ENCODE measurements at places on chromosomes 6 and 20.

- no peak for DNase-seq
Measured at GRCh38 chr6:4802312-4802935, 26.2 kb downstream of the CDYL start.

DNA sequence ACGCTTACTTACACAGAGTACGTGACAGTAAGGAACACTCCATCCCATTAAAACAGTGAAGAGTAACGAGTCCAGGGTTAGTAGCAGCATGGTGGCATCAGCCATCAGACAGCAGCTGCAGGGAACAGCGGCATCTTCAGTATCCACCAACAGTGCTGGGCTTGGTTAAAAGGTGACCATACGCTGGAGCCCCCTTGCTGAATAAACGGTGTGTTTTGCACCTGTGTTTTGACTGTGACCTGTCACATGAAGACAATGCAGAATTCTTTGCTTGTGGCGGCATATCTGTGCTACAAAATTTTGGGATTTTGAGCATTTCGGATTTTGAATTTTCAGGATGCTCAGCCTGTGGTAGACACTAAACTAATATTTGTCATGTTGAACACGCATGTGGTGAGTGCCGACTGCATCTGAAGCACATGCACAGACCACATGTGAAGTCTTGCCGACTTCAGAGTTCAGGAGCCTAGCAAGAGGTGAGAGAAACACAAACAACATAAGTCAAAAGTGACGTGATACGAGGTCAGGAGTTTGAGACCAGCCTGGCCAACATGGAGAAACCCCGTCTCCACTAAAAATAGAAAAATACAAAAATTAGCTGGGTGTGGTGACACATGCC, 69.3 kb upstream of the FRMD1 start:
- no peak for DNase-seq

- peak; percentile 68 for DNase-seq
Measured at GRCh38 chr6:27280064-27280539, 32.0 kb downstream of the POM121L2 start.

DNA sequence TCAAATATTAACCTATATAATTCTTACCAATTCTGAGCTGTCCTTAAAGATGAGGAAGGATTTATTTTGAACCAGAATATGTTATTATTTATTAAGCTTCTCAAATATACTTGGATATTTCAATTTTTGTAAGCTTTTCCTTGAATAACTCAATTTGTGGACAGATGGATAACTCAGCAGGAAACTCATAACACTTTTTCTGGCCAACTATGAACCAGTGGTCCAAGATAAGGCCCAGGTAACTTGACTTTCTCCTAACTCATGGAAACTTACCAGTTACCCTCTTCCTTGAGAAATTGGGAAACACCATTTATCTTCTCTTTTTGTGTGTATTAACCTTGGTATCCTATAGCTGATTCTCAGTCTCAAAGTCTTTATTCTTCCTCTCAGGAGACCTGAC, 427.5 kb upstream of the SYNCRIP start:
- DNase-seq, result no peak

DNA sequence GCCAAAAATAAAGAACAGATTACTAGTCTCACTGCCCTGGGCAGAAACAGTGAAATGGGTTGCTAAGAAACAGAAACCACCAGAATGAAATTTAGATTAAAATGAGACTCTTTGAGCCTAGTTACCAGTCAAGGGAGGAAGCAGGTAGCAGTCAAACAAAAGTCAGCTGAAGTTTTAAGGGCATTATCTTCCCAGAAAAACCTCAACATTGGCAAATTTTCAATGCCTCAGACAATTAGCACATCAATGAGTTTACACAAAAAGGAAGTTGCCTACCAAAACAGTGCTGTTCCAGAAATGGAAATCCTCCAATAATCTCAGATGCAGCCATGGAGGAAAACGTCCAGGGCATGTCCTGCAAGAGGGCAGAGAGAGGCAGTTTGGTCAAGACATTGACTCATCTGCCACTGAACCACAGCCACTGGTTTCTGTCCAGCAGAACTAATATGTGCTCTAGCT, 399.7 kb upstream of the ADGRB3 start:
- no peak for DNase-seq

Data from H7 (cell line).